ENCODE measurements at places on chromosomes 1 and 21.

GRCh38 chr1:168772428-168773060 lies 43.5 kb upstream of the DPT start:
- DNase-seq, result no peak

- DNase-seq, result no peak
Measured at GRCh38 chr1:205989786-205990185, 13.4 kb downstream of the RAB7B start.

- no peak for DNase-seq
Measured at GRCh38 chr1:57036641-57037579, 71.1 kb upstream of the C8B start.

DNA sequence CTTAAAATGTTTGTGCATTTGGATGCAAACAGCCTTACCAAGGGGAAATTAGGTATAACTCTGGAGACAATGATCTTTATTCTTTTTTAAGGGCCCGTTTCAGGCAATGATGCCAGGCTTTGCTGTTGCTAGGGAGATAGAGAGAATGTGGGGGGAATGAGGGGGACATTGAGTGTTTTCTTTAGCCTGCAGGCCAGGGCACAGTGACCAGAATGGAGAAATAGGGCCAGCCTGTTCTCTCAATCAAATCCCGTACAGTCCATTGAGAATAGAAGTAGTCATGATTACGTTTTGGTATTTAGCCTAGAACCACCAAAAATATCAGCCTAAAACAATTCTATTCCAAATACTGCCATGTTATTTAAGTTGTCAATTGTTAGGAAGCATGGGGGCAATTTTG lies 49.0 kb downstream of the RGS7 start:
- DNase-seq, result no peak

DNA sequence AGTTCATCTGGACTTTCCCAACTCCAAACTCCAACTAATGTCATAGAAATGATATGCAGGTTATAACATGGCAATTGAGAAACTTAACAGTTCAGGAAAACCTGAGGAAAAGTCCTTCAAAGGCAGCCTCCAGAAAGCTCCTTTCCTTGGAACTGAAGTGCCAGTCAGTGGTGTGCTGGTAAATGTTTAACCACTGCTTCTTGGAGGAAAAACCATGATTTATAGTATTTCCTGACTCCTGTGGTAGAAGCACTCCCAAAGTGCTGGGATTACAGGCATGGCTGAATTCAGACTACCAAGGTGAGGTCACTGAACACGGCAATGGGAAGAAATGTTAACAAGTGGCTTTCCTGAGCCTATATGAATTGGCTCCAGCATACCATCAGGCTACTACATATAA lies 26.7 kb upstream of the ZNHIT6 start:
- DNase-seq, result no peak

DNA sequence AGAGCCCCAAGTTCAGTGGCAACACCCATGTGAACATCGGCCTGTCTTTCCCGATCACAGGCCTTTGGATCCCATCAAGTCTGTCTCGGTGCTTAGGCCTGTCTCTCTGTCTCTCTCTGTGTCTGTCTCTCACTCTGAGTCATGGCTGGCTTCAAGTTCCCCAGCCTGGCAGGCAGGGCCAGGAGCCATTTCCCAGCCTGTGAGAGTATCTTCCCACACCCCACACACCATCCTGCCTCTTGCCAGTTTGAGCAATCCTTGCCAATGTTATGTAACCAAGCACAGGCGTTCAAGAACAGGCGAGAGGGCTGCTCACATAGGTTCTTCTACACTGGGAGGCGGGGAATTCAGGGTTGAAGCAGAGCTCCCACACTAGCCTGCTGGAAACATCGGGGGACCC lies 70.0 kb upstream of the TMEM51 start:
- no peak for DNase-seq

- DNase-seq, result no peak
Measured at GRCh38 chr1:220137019-220137786, 43.3 kb downstream of the IARS2 start.

- DNase-seq, result no peak
Measured at GRCh38 chr21:19120591-19120990, 717.0 kb upstream of the TMPRSS15 start.

DNA sequence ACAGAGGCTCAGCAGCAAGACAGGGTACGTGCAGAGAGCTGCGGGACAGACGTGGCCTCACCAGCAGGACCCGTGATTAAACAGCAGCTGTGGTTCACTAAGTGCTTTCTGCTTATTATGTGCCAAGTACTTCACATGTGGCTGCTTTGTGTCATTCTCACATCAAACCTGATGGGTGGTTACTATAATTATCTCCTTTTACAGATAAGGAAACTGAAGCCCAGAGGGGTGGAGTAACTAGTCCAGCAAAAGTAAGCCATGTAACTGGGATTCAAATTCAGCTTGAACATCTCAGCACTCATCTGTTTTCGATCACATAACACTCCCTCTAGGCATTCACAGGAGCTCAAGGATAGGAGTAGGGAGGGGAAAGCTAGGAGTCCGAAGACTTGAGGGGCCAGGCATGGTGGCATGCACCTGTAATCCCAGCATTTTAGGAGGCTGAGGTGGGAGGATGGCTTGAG lies 50.8 kb upstream of the CLIC4 start:
- peak; percentile 80 for DNase-seq

GRCh38 chr1:205127646-205128045 lies 5.9 kb upstream of the RBBP5 start:
- no peak for DNase-seq

GRCh38 chr21:25350056-25350455 lies 257.2 kb downstream of the MRPL39 start:
- DNase-seq, result no peak

- DNase-seq, result no peak
Measured at GRCh38 chr1:173507205-173507846, 30.2 kb downstream of the PRDX6 start.

DNA sequence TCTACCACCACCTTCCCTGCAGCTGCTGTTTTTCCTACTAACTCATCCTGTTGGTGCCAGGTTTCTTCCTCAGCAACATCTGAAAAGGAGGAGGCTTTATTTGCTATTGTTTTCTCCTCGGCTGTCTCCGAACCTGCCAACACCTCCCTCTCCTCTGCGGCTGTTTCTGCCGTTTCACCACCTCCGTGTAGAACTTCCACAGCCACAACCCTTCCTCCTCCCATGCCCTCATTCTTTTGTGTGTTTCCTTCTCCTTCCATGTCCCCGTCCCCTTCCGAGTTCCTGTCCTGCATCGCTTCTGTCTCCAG lies 59.0 kb upstream of the LRRC53 start:
- no peak for DNase-seq

GRCh38 chr1:71565262-71565661 lies 484.4 kb upstream of the ZRANB2 start:
- peak; percentile 27 for DNase-seq

GRCh38 chr1:218451415-218451814 lies 106.3 kb downstream of the TGFB2 start:
- DNase-seq, result no peak

- DNase-seq, result no peak
Measured at GRCh38 chr1:74583397-74583796, 71.0 kb upstream of the LRRC53 start.

DNA sequence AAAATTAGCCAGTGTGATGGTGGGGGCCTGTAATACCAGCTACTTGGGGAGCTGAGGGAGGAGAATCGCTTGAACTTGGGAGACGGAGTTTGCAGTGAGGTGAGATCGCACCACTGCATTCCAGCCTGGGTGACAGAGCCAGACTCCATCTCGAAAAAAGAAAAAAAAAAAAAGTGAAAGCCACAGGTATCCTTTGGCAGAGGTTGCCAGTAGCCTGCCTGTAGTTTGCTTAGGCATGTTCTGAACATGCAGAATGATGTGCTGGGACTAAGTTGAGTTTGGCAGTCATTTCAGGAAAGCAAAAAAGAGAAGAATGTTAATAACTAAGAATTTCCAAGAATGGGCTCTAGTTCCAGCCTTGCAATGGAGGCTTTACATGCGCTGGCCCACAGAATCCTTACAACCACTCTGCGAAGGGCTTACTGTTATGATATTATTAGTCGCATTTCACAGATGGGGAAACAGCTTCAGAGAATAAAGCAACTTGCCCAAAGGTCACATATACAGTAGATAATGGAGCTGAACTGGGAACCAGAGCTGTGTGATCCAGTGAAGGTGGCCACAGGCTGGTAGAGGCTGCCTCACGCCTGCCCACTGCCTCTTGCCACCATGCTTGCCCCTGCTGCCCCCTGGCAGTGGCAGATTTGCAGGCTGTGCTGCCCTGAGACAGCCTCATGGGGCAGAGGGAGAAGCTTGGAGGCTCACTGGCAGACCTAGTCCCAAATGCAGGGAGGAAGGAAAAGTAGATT lies 66.5 kb upstream of the LYST start:
- no peak for DNase-seq

DNA sequence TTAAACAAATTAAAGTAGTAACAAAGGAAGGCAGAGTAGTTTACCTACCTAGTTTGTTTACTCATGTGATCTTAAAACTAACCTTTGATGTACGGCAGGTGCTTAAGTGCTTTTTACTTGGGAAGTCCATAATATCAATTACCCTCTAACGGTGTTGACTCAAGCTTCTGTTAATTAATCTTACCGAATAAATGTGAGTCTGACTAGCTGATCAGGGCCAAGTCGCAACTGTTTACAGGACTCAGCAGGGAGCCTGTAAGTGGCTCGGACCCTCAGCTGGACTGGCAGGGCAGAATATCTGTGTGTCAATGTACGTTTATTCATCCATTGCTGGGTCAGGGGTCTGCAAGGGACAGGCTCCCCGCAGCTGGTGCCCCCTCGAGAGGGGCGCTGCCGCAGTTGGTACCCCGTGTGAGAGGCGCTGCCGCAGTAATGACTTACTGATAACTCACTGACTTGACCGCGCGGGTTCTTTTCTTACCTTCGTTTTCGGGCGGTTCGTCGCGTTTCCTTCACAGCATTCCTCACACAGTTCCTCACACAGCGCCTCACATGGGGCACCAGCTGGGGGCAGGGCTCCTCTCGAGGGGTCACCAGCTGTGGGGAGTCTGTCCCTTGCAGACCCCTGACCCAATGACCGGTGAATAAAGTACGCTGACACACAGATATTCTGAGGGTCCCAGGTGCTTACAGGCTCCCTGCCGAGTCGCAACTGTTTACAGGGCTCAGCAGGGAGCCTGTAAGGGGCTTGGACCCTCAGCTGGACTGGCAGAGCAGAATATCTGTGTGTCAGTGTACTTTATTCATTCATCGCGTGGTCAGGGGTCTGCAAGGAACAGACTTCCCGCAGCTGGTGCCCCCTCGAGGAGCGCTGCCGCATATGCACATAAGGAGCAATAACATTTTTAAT lies 3.0 kb downstream of the FMO1 start:
- no peak for DNase-seq
